PC-3 (cell line): ENCODE measurements at places on chromosomes 5 and 9. TPM values are rescaled to one million over a fixed set of nuclear protein-coding genes. Genes with fewer than 3 reads are reported as not detected.
A peak's percentile ranks its signal among the peaks of the same experiment; 100 is the strongest.

DNA sequence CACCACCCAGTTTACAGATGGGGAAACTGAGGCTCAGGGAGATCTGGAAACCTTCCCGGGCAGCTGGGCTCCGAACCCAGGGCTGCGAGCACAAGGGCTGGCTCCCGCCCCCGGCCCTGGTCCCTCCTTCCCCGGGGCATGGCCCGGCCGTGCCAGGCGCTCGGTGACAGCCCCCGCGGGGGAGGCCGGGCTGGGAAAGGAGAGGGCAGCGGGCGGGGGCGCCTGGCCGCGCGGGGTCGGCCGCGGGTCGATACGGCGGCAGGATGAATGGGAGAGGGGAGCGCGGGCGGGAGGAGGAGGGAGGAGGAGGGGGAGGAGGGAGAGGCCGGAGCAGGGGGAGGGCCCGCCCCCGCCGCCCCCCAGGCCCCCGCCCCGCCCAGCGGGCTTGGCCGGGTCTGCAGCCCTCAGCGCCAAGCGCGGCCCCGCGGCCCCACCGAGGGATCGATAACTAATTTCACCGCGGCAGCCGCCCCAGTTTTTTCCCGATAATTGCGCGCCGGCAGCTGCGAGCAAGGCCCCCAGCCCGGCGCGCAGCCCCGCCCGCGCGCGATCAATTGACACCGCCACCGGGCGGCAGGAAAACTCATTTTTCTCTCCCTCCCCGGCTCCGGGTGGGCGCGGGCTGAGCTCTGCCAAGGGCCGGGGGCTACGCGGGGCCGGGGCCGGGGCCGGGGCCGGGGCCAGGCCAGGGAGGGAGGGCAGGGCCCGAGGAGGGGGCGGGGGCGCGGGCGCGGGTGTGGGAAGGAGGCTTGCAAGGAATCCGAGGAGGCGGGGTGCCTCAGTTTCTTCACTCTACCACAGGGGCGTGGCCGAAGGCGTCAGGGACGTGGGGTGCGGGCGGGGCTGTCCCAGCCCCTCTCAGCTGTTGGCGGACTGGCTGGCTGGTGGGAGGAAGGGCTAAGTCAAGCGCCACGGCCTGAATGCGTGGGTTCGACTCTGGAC lies 52.1 kb downstream of the C9orf50 start:
- H3K4me1 ChIP-seq = peaks cover 22% of the 10 kb centered on the region
- peak overlapping the region; percentile 74 for H3K4me3 ChIP-seq
- H3K27ac ChIP-seq = no peak overlapping the region
- no peaks in the 10 kb centered on the region for H3K36me3 ChIP-seq
- no peak for DNase-seq

- DNase-seq = no peak
- H3K4me1 ChIP-seq = peaks cover 13% of the 10 kb centered on the region
- no peak overlapping the region for H3K4me3 ChIP-seq
- H3K36me3 ChIP-seq = no peaks in the 10 kb centered on the region
These were observed 127.3 kb downstream of the MACROH2A1 start for GRCh38 chr5:135271533-135272310.

DNA sequence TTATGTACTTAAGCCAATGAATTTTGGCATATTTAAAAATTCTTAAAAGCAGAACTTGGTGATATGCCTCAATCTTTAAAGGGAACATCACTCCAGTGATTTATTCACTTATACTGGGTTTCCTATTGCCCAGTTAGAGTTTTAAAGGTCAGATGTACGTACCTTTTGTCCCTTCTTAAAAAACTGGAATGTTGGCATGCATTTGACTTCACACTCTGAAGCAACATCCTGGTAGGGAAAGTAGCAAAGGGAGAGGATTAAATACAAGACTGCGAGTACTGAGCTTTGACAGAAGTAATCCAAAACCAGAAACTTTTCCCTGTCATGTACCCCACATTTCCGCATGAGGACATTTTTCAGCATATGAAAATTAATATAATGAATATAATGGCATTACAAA lies 11.7 kb downstream of the TXN start:
- H3K36me3 ChIP-seq = peaks cover 52% of the 10 kb centered on the region
- no peak for DNase-seq
- H3K4me3 ChIP-seq = no peak overlapping the region
- H3K4me1 ChIP-seq = no peaks in the 10 kb centered on the region
- H3K27me3 ChIP-seq = no peaks in the 10 kb centered on the region

- peaks cover 61% of the 10 kb centered on the region for H3K4me1 ChIP-seq
- H3K36me3 ChIP-seq = peaks cover 24% of the 10 kb centered on the region
- peak overlapping the region; percentile 89 for H3K27ac ChIP-seq
- H3K4me3 ChIP-seq = peak overlapping the region; percentile 10; the same call in 1 of the 2 replicates
These were observed 13.2 kb downstream of the ATOX1 start for GRCh38 chr5:151745071-151745705.

ZDHHC11B gene
- total RNA-seq = 0.40 and 2.1 TPM in 2 replicates

ANKRD18B gene
- 5.4 and 13.5 TPM in 2 replicates for total RNA-seq

FOXI1 gene
- not detected in 2 replicates for total RNA-seq
